ENCODE measurements at places on chromosomes 7 and 10.

GRCh38 chr7:150358433-150358832 lies 10.2 kb upstream of the REPIN1 start:
- DNase-seq, result no peak

DNA sequence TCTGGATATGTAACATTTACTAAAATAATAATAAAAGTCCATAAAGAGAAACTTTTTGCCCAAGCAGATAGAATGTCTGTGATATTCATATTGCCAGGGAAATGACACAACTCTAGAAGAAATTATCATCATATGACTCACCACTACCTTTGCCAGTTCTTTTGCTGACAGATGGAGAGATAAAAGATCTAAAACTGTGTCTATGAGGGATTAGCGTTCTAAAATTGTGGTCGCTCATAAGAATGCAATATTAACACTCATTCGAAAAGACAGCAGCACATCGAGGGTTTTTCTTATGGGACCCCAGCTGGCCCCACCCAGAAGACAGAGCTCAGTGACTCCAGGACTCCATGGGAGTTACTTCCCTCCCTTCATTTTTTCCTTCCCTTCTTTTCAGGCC lies 16.6 kb upstream of the LANCL2 start:
- DNase-seq, result no peak

GRCh38 chr10:67401711-67402110 lies 294.3 kb downstream of the CTNNA3 start:
- no peak for DNase-seq

GRCh38 chr10:5585517-5586206 lies 60.9 kb downstream of the CALML3 start:
- no peak for DNase-seq

DNA sequence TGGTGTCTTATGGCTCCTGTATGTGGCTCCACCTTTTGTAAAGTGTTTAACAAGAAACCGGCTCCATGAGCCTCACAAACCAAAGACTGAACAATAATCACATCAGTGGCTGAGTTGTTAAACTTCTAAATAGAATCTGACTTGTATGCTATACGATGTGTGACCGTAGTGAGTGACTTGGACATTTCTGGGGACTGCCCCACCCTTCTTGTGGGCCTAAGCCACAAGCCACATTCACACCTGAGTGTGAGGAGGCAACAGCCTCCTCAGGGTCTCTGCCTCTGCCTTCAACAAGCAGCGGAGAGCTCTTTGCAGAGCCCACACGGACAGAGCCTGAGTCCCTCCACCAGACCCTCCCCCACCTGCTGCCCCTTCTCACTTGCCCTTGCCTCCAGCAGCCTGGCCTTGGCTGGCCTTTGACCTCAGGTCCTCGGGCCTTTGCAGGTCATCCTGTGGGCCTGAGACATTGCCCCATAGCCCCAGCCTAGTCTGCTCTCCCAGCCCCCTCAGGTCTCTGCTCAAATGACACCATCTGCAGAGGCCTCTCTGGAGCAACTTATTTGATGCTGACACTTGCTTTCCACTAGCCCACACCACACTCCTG lies 156.8 kb upstream of the TNS3 start:
- DNase-seq, result no peak

GRCh38 chr7:117841611-117842010 lies 31.6 kb downstream of the CTTNBP2 start:
- no peak for DNase-seq

DNA sequence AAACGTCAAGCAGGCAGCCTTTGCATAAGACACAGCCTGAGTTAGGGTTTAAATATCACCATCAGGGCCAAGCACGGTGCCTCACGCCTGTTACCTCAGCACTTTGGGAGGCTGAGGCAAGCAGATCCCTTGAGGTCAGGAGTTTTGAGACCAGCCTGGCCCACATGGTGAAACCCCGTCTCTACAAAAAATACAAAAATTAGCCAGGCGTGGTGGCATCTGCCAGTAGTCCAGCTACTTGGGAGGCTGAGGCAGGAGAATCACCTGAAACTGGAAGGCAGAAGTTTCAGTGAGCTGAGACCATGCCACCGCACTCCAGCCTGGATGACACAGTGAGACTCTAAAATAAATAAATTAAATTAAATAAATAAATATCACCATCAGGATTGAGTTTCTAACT lies 33.0 kb downstream of the SRPK2 start:
- no peak for DNase-seq

DNA sequence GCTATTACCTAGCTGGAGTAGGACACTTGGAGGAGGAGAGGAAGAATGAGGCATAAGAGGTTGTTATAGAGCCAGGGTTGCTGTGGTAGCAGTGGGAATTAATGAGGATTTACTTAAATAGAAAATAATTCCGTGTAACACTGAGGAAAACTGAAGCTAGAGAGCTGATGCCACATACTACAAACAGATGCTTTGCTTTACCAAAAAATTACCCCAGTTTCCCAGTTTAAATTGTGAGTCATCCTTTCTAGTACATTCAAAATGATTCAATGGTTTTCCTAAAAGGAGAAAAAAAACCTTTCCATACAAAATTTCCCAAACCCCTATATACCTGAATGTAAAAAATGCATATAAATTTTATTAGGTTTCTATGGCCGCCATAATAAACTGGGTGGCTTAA lies 58.3 kb downstream of the ZNF518A start:
- DNase-seq, result no peak

- no peak for DNase-seq
Observed at GRCh38 chr10:123517901-123518300, 148.3 kb upstream of the GPR26 start.

DNA sequence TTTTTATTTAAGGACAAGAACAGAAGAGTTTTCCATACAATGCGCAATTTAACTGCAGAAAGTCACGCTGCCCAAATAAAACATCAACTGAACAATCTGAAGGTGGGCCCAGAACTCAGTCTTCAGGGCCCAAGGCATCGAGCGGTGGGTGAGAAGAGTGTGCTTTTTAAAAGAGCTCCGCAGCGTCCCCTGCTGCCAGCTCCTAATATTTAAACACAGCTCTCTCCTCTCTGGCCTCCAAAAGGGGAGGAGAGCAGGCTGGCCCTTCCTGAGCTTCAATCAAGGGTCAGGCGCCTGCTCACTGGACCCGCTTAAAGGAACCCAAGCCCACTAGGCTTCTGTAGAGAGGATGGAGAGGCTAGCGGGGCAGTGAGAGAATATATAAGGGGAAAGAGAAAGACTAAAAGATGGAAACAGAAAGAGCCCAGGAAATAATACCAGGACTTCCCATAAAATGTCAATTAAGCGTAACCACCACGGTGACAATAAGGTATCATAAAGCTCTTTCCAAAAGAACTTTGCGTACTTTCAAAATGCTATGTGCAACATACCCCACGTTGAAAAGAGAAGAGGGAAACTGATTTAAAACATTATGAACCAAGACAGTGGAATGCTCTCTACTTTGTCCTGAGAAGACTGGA lies 2.8 kb downstream of the FAM53B start:
- peak; percentile 53 for DNase-seq

- no peak for DNase-seq
Observed at GRCh38 chr7:30765408-30765807, 5.8 kb upstream of the MINDY4 start.

GRCh38 chr10:62992145-62992721 lies 140.9 kb upstream of the NRBF2 start:
- DNase-seq, result no peak

DNA sequence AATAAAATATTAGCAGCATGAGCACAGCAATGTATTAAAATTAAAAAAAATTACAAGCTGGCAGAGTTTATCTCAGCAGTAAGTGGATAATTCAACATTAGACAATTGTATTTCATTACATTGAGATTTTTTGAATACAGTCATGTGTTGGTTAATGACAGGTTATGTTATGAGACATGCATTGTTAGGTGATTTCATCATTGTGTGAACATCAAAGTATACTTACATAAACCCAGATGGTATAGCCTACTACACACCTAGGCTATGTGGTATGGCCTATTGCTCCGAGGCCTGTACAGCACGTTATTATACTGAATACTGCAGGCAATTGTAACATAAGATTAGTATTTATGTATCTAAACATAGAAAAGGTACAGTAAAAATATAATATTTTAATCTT lies 29.7 kb downstream of the CCDC6 start:
- no peak for DNase-seq

- no peak for DNase-seq
Observed at GRCh38 chr7:130758429-130759056, 24.5 kb upstream of the KLF14 start.

- DNase-seq, result no peak
Observed at GRCh38 chr10:30877111-30877510, 154.6 kb downstream of the ZNF438 start.

- no peak for DNase-seq
Observed at GRCh38 chr7:136958016-136958415, 89.6 kb downstream of the CHRM2 start.

DNA sequence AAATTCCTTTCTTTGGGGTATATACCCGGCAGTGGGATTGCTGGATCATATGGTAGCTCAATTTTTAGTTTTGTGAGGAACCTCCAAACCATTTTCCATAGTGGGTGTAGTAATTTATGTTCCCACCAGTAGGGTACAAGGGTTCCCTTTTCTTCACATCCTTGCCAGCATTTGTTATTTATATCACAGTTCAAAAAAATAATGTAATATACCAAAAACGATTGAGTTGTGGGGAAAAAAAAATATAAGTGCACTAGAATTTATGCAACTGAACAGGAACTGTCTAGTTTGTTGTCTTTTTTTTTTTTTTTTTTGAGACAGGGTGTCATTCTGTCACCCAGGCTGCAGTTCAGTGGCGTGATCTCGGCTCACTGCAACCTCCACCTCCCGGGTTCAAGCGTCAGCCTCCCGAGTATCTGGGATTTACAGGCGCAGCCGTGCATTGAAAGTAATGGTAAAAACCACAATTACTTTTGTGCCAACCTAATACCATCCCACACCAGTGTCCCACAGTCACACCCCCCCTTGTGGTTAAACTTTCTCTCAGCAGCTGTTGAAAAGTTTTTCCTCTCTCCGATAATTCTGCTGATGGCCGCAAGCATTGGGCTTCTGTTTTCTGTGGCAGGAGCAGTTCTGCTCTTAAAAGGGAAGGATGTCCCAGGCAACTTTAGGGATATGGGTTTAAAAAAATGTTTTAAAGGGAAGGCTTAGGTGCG lies 6.8 kb upstream of the LAT2 start:
- no peak for DNase-seq

- DNase-seq, result no peak
Observed at GRCh38 chr10:118832241-118832651, 77.5 kb upstream of the CACUL1 start.

GRCh38 chr10:126208726-126209302 lies 179.5 kb downstream of the ADAM12 start:
- no peak for DNase-seq

- DNase-seq, result peak; percentile 25
Observed at GRCh38 chr7:106346678-106347217, 62.0 kb upstream of the NAMPT start.

DNA sequence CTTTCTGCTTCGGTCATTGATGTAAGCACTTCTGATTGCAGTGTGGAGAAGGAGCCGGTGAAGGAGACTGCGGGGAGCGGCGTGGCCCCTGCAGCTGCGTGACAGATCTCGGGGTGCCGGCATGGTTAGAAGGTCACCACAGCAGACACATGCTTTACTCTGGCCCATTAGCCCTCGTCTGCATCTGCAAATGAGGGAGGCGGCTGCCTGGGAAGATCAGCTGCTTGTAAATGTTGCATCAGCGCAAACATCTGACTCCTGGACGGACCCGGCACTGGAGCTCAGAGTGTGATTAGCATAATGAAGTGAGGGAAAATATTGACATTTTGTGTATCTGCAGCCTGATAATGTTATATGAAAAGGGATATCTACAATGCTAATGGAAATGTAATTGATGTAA lies 30.5 kb upstream of the MNX1 start:
- DNase-seq, result no peak

DNA sequence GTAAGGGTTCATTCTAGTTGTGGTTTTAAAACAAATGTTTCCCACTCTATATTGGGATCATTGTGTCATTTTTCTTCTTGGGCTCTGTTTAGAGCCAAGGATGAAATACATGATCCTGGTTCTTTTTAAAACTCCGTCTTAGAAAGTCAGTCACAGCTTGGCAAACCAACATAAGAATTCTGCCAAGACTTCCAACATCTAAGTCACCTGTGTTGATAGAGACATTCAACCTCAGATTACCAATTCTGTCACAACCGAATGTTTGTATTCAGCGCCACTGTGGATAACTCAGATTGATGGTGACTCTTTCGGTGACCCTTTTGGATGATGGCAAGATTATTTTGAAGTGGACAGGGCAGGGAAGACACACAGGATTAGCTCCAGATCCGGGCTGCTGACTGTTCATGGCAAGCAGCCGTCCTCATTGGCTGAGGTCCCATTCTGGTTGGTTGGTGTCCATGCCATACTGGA lies 255.4 kb downstream of the ARHGAP21 start:
- DNase-seq, result no peak

GRCh38 chr7:131586259-131586658 lies 29.8 kb upstream of the PODXL start:
- DNase-seq, result no peak

DNA sequence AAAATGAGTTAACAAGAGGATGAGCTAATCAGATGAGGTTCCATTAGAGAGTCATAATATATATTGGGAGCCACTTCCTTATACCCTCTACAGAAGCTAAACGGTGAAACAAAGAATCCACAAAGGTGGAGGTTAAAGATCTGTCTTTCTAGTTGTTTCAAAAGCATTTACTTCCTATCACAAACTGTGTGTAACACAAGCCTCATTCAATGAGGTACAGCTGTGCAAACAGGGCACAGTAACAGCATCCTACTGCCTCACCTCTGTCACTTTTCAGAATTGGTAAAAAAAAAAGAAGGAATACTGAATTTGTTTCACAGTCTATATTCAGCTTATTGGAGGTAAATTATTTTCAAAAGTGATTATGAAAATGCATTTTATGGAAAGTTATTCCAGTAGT lies 128.7 kb downstream of the AGMO start:
- no peak for DNase-seq

- no peak for DNase-seq
Observed at GRCh38 chr7:91847876-91848588, 32.5 kb downstream of the MTERF1 start.

GRCh38 chr7:155667241-155667829 lies 22.9 kb downstream of the RBM33 start:
- no peak for DNase-seq

DNA sequence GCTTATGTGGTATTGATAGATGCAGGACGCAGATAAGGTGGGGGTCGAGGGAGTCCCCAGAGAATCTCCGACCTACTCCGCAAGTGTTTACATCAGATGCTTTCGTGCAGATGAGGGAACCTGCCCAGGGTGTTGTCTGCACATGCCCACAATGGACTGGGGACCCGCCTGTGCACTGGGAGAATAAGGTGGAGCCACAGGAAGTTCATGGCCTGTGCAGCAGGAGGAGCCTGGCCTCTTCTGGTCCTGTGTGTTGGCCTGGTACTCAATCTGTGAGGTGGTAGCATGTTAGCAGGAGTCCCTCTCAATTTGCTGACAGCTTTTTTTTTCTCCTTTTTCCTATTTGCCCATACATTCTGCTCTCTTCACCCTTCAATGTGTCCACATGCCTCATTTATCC lies 54.1 kb upstream of the AKR1C1 start:
- no peak for DNase-seq

DNA sequence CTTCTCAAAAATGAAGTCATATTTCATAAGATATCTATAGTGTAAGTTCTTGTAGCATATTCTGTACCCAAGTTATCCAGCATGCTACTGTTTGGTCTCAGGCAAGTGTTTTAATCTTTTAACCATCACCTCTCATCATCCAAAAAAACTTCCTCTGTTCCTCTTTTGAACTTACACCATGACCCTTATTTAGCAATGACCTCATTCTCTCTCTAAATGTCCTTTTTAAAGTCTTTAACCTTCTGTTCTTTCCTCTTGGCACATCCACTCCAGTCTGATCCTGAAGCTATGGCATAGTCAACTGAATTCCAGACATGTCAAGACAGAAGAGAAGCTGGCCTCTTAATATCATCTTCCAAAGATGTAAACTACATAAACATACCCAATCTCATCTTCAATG lies 26.2 kb downstream of the PPP3CB start:
- DNase-seq, result no peak

Data from activated CD8-positive, alpha-beta memory T cell treated with anti-CD3 and anti-CD28 coated beads for 4 hours (primary cell).